Esophagus squamous epithelium (tissue), 5 donors: ENCODE measurements at places on chromosomes 16 and 17.

GRCh38 chr16:85878875-85879274 is 20.1 kb upstream of the IRF8 start:
- no peak for DNase-seq

DNA sequence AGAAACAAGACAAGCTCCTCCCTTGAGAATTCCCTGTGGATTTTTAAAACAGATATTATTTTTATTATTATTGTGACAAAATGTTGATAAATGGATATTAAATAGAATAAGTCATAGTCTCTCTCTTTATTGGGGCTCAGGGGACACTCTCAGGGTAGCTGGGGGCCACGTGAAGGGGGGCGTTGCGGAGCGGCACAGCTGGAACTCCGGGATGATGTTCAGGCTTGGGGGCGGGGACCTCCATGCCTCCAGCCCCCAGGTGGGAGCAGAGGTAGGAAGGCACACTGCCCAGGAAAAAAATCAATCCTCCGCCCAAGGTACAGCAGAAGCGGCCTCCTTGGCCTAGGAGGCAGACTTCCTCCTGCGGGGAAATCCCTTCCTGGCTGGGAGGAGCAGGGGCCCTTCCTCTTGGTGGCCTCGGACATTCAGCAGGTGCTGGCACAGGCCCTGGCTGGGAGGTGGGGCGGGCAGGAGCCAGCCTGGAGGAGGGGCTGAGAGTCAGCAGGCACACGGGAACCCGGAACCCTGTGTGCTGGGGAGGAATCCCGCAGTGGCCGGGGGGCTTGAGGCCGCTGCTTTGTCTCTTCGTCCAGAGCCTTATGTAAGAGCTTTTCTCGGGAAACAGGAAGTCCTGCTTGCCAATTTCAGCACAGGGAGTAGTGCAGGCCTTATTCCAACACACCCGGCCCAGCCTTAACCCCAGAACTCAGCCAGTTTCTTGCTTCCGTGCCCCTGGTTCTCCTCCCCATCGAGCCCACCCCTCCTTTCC is 591 bp upstream of the TNFSF13 start:
- no peak for DNase-seq

DNA sequence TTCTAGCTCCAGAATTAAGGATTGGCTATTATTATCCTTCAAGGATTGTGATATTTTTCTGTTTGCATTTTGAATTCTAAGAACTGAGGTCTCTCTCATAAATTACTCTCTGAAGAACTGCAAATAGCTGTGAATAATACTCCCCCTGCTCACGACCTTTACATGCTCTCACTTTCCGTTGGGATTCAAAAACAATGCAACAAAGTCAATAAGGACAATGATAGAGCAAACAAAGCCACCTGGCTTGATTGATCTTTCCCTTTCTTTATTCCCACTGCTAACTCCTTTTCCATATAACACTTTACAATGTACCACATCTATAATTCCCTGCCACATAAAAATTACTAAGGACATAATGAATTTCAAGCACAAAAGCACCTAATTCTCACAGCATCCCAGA is 523.0 kb upstream of the CA10 start:
- no peak for DNase-seq

- no peak for DNase-seq
These were observed 27.9 kb downstream of the PGS1 start for GRCh38 chr17:78406396-78406795.

- no peak for DNase-seq
These were observed 1.2 kb downstream of the RTN4RL1 start for GRCh38 chr17:2023692-2024571.

- no peak for DNase-seq
These were observed 1.0 kb downstream of the IL27 start for GRCh38 chr16:28505489-28506137.

- DNase-seq: no peak
These were observed 206.2 kb downstream of the PRKCB start for GRCh38 chr16:24041834-24042631.

GRCh38 chr16:19167710-19168370 is at the start of gene SYT17:
Gene SYT17 (plus strand): TSS chr16:19168240. CDS start chr16:19168647, 407 bp downstream.
- DNase-seq: no peak

- DNase-seq: no peak
These were observed 92.8 kb downstream of the HS3ST3A1 start for GRCh38 chr17:13508896-13509295.

DNA sequence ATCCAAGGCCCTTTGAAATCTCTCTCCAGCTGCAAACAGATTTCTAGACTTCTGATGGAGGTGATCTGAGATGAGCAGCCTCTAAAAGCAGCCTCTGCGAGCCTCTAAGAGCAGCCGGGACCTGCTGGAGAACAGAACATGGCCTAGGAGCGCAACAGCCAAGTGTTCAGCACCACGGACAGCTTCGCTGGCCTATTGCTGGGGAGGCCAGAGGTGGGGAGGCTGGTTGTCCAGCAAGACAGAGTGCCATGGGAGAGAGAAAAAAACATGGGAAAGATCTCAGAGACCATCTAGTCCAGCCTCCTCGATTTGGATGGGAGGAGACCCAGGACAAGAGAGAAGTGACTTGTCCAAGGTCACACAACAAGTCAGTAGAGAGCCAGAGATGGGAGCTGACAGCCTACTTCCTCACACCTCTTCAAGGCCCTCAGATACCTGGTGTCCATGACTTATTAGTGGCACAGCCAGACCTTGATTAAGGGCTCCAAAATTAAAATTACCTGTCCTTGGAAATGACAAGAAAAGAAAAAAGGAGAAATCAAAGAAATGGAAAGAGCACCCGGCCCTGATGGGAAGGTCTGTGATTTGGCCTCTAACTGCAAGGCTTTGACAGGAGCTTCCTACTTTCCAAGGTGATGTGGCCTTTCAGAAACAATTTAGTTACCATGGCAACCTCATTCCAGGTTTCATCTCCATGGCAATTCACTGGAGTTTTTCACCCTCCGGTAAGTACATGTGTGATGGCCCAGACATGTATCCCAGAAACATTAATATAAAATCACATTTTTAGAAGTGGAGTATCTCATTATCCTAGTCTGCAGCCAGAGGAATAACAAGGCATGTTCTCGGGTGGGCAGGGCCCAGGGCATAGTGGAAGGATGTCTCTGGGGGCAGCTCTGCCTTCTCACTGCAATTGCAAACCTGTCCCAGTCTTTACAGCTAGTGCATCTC is 14.5 kb downstream of the RPRML start:
- DNase-seq: no peak

DNA sequence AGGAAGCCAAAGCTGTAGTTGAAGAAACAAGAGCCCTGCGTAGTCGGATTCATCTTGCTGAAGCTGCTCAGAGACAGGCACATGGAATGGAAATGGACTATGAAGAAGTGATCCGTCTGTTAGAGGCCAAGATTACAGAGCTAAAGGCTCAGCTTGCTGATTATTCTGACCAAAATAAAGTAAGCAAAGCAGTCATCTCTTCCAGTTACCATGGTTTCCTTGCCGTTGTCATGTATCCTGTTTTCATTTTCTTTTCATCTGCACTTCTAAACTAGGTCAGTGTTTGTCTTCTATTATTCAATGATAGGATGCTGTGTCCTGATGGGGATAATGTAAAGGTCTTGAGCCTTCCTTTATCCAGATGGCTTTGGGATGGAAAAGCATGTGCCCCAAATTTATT is 104.3 kb downstream of the STXBP4 start:
- DNase-seq: no peak
